Right renal pelvis (tissue), 4 donors: ENCODE measurements at places on chromosomes 6 and 20. TPM values are rescaled to one million over a fixed set of nuclear protein-coding genes. Genes with fewer than 3 reads are reported as not detected.
A peak's percentile ranks its signal among the peaks of the same experiment; 100 is the strongest.

The PHACTR3 gene
- 9.7 TPM for polyA plus RNA-seq

The BMP2 gene
- polyA plus RNA-seq: 22.6 TPM

The TCF21 gene
- 204 TPM for polyA plus RNA-seq

The ZNF334 gene
- polyA plus RNA-seq: 27.6 TPM

The CFAP61 gene
- polyA plus RNA-seq: 3.1 TPM

The STMND1 gene
- polyA plus RNA-seq: 0.30 TPM

The NRSN2 gene
- 49.3 TPM for polyA plus RNA-seq

The POM121L2 gene
- not detected for polyA plus RNA-seq

The CITED2 gene
- 173 TPM for polyA plus RNA-seq

The SCUBE3 gene
- 39.9 TPM for polyA plus RNA-seq

The SYNE1 gene
- 94.3 TPM for polyA plus RNA-seq

The ID4 gene
- 169 TPM for polyA plus RNA-seq

DNA sequence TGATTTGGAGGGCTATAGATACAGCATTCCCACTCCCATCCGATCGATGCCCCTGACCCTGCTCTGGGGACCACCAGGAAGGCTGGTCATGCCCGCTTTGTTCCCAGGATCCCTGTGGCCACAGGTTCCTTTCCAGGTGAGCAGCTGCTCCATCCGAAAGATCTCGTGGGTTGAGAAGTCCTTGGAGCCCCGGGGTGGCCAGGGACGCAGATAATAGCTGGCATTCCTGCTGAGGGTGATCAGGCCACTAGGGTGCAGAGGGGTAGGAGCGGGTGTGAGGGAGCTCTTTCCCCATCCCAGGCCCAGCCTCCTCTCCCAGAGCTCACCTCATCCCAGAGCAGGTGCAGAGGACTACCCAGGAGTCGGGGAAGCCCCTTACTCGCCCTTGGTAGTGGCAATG is 7.4 kb downstream of the ADAM33 start:
- DNase-seq: no peak

DNA sequence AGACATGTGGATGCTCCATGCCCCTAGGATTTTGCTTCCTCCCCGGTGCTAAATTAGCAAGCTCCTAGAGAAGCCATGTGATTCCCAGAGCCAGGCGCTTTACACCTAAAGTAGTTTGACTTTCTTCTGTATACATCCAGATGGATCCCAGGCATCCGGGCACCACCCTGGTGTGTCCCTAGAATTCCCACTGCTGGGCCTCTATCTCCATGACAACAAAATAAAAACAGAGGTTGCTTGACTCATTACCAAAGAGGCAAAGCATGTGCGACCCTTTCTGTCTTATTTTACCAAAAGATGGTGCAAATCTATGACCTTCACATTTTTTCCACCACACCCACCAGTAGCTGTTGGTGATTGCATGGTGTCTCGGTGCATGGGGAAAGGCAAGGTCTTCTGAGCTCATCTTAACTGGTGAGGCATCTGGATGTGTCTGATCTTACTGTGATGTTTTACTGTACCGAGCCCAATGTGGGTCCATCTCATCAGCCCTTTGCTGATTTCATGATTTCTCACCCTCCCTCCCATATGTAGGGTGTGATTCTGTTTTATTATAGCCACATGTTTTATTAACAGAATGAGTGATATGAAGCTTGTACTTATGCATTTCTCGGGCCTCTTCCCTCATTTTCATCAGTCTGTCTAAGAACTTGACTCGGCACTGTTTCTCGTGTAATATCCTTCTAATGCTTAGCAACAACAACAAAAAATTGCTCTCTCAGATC is 27.4 kb upstream of the VAPB start:
- no peak for DNase-seq

DNA sequence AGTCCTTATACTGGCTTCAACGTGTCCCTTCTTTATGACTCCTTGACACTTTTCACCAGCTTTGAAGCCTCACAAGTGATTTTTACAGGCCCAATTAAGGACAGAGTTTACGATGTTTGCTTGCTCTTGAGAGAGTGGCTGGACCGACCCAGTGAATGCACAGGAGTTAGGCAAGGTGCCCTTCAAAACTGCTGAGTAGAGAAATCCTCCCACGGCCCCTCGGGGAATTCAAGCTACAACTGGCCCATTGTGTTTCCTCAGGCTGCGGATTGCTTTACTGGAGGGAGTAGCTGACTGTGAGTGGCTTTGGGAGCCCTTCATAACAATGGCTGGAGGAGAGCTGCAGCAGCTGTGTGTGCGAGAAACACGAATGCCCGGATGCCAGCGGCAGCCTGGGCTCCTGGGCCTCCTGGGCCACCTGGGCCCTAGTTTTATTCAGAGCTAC is 50.0 kb downstream of the SGK1 start:
- peak; percentile 58 for DNase-seq

DNA sequence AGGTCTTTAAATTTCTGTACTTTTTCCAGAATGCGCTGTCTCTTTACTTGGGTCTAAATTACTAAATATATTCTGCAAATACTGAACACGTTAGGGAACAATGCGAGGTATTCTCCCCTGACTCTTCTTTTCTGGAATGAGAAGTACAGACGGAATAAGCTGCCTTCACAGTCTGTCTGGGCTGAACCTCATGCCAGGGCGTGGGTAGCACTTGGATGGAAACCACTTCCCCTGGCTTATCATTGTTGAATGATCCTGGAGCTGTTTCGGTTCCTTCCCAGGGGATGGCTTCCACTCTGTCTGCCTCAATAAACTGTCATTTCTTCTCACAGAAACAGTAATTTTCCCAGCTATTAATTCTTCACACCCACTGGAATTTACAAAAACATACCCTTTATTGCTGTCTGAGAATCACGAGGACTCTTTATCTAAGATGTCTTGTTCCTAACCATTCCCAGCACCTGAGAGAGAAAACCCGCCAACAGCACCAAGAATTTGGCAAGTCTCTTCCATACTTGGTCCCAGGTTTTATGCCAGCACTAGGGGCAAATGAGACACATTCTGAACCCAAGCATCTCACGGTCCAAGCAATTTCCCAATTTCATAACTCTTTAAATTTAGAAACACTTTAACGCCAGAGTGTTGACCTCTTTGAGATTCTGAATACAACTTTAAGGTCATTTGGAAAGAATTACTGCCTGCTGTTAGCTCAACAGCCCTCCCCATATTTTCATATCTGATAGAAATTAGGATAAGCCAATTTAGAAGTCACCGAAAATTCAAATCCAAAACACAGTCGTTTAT is 43.2 kb upstream of the ADGRF5 start:
- no peak for DNase-seq

- no peak for DNase-seq
These were observed 92.6 kb downstream of the SNX5 start for GRCh38 chr20:17875981-17876385.

- no peak for DNase-seq
These were observed 569 bp downstream of the TCEA2 start for GRCh38 chr20:64063389-64064144.

DNA sequence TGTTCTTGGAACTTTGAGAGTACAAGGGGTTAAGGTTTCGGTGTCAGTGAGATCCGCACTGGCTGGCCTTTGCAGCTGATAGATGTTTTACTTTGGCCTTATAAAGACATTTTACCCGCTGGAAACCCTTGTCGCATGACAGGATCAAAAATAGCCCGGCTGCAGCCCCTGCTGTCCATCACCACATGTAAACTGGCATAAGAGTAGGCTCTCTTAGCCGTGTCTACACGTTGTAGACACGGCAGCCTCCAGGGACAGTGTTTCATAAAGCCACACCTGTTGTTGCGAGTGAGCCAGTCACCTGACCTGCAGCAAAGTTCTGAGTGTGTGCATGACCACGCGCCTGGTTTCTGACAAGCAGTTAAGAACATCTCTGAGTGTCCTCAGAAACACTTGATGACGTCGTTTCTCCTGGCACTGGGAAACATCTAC is 8.5 kb downstream of the RBM24 start:
- no peak for DNase-seq

DNA sequence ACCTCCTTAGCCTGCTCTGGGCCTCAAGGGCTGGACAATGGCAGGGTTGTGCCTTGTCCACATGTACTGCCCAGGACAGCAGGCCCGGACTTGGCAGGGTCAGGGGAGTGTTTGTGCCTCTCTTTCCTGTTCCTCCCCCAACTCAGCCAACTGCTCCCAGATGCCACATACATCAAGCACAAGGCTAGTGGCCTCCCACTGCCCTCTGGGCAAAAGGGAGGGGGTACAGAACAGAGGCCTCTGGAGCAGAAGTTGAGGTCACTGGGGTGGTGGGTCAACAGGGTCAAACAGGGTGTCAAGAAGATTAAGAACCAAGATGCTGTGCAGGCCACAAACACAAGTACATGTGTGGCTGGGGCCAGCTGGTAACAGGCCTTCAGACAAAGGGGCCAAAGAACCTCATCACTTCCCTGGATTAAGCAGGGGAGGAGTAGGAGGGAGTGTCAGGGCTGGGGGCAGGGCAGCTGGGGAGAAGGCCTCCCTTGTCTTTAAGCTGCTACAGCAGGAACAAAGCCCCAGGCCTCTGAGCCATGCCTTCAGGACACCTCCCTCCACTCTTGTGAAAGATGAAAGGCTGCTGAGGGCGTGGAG is 36.0 kb downstream of the KCNK5 start:
- DNase-seq: no peak

DNA sequence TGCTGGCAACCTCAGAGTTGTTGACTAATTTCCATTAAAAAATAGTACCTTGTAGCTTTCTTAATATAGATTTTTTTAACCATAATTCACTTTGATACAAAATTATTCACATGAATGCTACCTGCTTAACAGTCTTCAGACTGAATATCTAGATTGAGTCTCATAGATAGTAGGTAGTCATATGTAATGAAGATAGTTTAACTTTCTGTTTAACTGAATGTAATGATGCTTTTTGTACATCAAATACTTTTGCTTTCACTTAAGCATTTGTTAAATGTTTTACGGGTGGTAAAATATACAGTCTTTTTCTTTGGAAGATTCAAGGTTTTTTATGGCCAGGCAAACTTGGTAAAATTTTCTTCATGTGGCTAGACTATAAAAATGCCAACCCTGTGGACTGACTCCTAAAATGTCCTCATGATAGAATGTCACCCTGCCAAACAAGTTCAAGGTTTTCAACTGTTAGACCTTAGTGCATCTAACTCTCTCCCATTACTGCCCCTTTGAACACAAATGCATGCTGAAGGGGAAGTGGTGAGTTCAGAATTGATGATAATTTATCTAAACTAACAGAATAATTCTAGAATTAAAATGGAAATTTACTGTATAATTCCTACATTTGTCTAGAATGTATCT is 16.4 kb downstream of the TBPL1 start:
- DNase-seq: no peak

DNA sequence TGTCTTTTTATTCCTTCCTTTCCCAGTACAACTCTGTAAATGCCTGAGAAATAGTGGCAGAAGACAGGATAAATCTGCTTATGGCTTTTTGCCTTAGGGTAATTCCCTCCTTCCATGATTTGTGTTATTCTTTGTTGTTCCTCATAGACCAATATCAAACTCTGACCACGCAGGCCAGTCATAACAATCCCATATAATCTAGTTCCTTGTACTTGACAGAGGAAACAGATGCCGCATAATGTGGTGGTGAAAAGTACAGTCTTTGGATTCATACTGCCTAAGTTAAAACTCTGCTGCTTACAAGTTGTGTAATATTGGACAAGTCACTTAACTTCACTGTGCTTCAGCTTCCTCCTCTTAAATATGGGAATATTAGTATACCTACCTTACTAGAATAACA is 8.2 kb upstream of the BAG2 start:
- no peak for DNase-seq

DNA sequence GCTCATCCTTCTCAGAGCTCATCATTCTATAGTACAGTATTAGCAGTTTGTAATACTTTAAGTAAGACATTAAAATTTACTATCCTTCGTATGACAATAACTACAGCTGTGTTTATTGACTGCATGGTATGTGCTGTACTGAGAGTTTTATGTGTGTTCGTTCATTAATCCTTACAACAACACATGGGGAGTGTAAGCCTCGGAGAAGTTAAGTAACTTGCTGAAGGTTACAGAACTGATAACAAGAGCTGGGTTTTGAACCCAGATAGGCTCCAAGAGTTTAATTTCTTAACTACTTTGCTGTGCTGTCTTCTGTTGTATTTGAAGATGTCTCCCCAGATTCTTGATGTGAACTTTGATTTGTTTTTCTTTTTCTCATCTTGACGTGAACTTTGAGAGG is 23.7 kb downstream of the BRPF3 start:
- no peak for DNase-seq

- DNase-seq: no peak
These were observed 80.7 kb downstream of the TFAP2B start for GRCh38 chr6:50899306-50899870.

DNA sequence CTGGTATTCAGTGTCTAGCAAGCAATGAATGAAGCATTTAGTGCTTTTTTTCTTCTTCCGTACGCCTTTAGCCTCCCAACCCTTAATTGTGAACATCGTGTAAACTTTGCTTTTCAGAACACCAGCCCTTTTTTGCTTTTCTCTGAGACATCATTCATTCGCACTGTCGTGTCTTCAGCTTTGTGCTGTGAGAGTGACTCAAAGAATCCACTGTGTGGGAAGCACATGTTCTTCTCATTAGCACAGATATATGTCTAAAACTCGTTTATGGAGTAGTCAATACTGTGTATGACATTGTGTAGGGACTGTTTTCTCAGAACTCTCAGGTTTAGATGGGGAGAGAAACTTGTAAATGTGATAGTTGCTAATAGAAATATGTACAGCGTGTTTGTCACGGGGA is 279.1 kb downstream of the FARS2 start:
- no peak for DNase-seq

- DNase-seq: no peak
These were observed 61.5 kb upstream of the FNDC1 start for GRCh38 chr6:159107451-159108260.

DNA sequence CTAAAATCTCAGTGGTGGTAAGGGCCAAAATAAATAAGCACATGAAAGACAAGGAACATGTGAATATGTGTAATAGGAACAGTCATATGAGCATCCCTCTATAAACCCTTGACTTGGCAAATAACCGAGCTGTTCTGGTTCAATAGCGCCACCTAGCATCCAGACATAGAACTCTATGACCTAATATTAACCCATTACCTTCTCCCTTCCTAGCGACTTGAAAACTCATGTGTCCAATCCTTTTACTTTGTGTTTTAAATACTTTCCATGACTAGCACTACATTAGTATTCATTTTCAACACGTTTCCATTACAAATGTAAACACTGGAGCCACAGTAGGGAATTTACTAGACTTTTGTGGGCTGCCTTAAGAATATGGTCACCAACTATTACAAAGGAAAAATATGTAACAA is 279.7 kb downstream of the UST start:
- DNase-seq: no peak

GRCh38 chr6:117548797-117549301 is 53.5 kb downstream of the GOPC start:
- DNase-seq: no peak
